ENCODE measurements at places on chromosomes 1 and 21. TPM values are rescaled to one million over a fixed set of nuclear protein-coding genes. Genes with fewer than 3 reads are reported as not detected.
A peak's percentile ranks its signal among the peaks of the same experiment; 100 is the strongest.

DNA sequence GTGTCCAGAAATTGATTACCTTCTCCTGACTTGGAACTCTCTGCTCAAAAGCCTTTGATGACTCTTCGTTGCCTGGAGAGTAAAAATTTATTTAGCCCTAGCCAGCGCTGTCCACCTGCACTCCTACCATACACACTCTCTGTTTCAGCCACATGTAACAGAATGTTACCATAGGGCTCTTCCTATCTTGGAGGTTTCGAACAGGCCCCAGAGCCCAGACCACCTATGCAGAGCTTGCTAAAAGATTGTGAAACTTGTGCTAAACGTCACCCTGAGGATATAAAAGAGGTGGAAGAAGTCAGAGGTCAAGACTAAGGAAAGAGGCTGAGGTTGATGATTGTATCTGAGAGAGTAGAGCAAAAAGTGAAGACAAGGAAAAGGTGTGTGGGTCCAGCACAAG is 237.0 kb upstream of the HOOK1 start:
- DNase-seq: no peak

DNA sequence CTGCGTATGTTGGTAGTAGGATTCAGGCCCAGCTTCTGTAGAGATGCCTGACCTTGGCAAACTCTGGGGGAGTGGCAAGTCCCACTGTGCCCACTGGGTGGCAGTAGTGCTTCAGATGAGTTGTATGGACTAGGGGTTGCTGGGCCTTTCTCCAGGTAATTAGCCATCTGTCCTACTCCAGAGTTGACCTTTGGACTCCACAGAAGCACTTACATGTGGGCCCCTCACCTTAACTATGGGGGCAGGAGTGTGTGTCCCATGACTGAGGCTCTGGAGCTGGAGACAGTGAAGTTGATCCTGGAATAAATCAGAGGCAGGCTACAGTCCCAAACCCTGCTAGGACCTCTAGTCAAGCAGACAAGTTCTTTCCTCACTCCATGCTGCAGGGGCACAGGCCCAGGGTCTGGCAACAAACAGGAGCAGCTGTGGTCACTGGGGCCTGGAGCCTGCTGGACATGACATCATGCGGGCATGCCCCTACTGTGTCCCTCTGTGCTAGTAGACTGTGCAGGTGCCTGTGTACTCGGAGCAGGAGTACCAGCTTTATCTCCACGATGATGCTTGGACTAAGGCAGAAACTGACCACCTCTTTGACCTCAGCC is 4.6 kb downstream of the DMAP1 start:
- peak; percentile 87 for DNase-seq

NTNG1 gene
- total RNA-seq: not detected

TSSK3 gene
- 2.5 TPM for total RNA-seq

GSTM1 gene
- total RNA-seq: not detected

DNA sequence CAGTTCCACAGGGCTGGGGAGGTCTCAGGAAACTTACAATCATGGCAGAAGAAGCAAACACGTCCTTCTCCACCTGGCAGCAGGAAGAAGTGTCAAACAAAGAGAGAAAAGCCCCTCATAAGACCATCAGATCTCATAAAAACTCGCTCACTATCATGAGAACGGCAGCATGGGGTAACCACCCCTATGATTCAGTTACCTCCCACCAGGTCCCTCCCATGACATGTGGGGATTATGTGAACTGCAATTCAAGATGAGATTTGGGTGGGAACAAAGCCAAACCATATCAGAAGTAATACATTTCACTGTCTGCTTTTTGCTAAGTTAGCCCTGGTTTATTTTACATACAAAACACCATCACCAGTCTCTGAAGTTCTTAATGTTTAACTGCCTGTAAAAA is 68.5 kb downstream of the RBM11 start:
- no peak for DNase-seq

GRCh38 chr1:7380712-7381111 is 390.4 kb upstream of the VAMP3 start:
- DNase-seq: no peak

- DNase-seq: peak; percentile 71
These were observed 71.5 kb downstream of the HHAT start for GRCh38 chr1:210400043-210400840.

LCE1E gene
- not detected for total RNA-seq

- no peak for DNase-seq
These were observed 1131.8 kb upstream of the TMPRSS15 start for GRCh38 chr21:19535356-19535755.

DNA sequence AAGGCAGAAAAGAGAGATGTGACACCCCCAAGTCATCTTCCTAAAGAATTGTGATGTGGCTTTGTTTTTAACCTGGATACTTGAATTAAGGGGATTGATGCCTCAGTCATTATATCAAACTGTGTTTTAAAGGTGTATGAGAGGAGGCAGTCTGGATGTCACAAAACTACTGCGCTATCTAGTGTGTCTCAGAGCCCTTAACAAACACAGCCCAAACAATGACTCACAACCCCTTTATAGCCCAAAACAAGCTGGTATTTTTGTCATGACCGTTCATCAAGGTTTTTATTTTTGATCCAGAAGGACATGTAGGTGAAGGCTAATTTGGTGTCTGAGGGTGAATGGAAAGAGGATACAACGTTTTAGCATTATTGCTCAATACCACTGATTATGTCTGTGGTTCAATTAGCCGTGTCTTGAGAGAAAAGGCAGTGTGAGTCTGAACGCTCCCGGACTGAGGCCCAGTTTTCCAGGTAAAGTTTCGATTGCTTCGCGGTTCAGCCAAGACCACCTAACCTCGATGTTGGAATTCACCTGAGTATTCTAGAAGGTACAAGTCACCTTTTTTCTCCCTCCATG is 71.6 kb downstream of the SGIP1 start:
- no peak for DNase-seq

GRCh38 chr1:60699325-60699724 is 383.0 kb upstream of the NFIA start:
- no peak for DNase-seq

ZYG11A gene
- 2.3 TPM for total RNA-seq
